ENCODE measurements at places on chromosomes 3 and 15.

DNA sequence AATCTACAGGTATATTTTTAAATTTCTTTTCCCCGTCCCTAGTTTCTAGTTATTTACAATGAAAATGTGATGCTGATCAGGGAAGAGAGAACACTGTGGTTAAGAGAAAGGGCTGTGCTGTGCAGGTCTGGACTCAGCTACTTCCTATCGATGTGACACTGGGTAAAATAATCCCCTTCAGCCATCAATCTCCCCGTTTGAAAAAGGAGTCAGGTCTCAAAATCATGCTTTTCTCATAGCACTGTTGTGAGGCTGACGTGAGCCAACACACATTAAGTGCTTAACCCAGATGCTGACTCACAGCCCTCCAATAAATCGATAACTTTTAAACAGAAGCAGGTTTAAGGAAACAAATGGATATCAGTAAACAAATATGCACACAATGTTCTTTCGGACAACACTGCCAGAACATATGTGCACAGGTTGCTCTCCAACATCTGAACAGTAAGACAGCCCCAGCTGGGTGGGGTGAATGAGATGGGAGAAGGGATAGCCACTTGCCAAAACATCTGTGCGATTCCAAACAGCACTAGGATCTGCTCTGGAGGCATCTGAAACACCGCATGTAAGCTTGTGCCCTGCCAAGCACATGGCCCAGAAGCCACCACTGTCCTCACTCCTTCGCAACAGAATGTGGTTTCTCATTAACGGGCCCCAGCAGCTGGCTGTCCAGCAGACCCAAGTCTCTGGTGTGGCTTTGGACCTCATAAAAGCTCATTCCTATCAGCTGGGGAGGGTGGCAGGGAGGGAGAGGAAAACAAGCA, 143.2 kb upstream of the PRICKLE2 start:
- DNase-seq, result no peak

DNA sequence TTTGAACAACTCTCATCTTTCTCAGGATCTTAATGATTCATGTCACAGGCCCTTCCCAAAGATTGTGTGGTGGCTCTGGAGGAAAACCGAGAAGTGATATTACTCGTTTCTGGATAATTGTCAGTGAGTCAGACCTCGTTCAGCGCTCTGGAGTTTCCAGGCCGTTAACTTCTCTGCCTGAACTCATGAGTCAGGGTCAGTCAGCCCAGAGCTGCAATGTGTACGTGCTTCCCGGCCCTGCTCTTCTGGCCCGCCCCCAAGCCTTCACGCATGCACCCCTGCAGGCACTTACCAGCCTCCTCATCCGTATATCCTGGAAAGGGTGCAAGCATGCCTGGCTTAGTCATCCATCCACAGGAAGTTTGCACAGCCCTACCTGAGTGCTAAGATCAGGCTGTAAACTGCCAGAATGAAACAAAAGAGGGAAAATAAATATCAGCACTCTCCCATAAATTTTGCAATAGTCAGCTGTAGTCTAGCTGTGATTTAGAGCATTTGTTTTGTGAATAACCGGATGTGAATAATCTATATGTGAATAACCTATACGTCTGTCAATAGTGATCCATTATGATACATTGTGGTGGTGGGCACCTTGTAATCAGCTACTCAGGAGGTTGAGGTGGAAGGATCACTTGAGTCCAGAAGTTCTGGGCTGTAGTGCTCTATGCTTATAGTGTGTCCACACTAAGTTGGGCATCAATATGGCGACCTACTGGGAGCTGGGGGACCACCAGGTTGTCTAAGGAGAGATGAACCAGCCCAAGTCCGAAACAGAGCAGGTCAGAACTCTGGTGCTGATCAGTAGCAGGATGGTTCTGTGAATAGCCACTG, 35.3 kb upstream of the SEMA4B start:
- DNase-seq, result peak; percentile 100

- DNase-seq, result no peak
Observed at GRCh38 chr3:60339304-60339703, 911.9 kb downstream of the FHIT start.

- DNase-seq, result no peak
Observed at GRCh38 chr3:38235466-38235865, 30.1 kb upstream of the SLC22A13 start.

DNA sequence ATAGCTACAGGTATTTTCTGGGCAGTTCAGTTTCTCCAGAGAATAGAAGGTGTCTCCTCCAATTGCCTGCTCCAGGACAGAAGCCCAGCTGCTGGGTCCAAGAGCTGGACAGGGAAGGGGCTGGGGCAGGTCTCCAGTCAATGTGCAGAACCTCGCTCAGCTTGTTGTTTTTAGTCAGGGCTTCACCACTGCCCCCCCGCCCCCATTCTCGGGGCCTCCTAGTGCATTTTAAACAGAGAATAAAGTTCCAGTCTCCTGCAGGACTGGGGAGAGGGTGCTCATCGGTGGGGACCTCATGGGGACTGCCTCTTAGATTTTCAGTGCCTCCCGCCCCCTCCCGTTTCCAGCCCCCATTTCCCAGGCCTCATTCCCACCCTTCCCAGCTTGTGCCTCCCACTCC, 216.6 kb downstream of the XXYLT1 start:
- no peak for DNase-seq

- DNase-seq, result peak; percentile 91
Observed at GRCh38 chr15:33243869-33244268, 49.4 kb upstream of the FMN1 start.

- DNase-seq, result no peak
Observed at GRCh38 chr15:101459579-101460300, 29.8 kb downstream of the PCSK6 start.

- no peak for DNase-seq
Observed at GRCh38 chr3:61864886-61865285, 303.5 kb downstream of the PTPRG start.

- peak; percentile 9 for DNase-seq
Observed at GRCh38 chr15:73844356-73844755, 29.0 kb upstream of the TBC1D21 start.

- DNase-seq, result no peak
Observed at GRCh38 chr3:12470680-12471079, 13.6 kb upstream of the TSEN2 start.

DNA sequence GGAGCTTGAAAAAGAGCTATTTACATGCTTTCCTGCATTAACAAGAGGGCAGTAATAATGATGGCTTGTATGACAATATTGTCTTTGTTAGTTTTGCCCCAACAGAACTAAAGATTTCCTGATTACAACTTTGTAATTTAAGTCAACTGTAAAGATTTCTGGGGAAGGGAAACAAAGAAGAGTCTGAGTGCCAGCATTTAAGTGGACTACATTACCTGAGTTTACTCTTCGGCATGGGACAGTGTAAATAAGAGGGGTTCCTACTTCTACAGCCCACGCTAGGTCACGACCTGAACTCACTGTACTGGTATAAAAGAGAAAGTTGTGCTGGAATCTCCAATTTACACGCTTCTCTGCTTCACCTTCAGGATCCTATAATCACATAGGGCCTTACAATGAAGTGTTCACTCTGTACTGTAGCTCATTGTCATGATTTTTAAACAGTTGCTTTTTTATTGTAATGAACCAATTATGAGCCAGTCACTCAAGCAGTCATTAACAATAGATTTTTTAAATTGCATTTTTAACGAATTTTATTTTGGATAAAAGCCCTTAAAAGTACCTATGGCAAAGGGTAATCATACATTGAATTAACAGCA, 39.6 kb downstream of the DPH6 start:
- DNase-seq, result no peak

GRCh38 chr15:41897363-41897799, 3.5 kb upstream of the SPTBN5 start:
- DNase-seq, result no peak

GRCh38 chr15:25712192-25712960, 150.8 kb downstream of the ATP10A start:
- DNase-seq, result no peak

DNA sequence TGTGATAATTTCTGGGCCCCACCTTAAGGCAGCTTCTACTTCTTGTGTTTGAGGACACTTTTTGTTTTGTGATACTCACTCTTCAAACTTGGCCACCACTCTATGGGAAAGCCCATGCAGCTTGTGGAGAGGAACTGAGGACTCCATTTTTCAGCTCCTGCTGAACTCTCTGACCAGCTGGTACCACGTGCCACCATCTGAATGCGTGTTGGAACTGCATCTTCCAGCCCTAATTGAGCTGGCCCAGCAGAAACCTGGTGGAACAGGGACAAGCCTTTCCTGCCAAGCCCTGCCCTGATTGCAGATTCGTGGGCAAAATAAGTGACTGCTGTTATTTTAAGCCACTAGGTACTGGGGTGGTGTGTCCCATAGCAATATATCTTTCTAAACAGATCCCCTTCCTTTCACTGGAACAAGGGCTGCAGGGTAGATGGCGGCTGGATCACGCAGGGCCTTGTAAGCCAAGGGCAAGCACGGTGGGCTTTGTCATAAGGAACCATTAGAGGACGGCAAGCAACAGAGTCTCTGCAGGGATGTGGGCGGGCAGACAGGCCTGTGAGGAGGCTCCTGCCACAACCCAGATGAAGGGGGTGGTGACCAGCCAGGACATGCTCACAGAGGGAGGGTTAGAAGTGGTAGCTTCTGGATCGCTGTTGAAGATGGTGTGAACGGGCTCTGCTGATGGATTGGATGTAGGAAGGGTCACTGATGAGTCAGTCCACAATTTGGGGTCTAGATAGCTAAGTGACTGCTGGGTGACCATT, 9.5 kb downstream of the H1-8 start:
- no peak for DNase-seq

DNA sequence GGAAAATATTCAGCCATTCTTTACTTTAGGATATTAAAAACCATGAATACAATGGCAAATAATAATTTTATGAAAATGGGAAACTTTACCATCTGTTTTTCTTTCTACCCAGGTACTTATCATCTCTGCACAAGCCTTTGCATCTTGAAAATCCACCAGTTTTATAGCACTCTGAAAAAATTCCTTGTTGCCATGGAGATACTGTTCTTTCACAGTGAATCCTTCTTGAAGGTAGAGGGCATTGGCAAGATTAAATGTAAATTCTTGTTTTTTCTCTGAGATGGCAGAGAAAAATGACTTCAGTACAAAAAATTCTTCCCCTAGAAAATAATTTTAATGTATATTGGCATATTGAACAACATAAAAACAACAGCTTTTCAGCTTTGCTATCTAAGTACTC, 6.9 kb downstream of the SERPINI2 start:
- DNase-seq, result no peak

DNA sequence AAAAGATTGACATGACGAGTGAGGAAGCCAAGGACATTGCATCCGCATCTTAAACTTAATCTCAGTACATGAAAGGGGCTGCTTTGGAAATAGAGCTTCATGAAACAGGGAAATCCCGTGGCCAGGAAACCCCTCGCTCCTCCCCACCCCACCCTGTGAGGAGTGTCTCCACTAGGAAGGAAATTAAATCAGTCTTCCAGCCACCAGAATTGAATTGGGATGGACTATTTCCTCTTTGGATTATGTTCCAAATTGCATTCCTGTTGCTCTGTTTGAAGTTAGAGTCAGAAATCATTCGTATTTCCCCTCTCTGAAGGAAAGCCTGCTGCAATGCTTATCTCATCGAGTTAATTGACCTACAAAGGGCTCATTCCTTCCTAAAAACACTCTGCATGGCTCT, 35.8 kb downstream of the CLDN11 start:
- DNase-seq, result no peak

GRCh38 chr15:68492855-68493254, 60.9 kb upstream of the ITGA11 start:
- DNase-seq, result peak; percentile 52

DNA sequence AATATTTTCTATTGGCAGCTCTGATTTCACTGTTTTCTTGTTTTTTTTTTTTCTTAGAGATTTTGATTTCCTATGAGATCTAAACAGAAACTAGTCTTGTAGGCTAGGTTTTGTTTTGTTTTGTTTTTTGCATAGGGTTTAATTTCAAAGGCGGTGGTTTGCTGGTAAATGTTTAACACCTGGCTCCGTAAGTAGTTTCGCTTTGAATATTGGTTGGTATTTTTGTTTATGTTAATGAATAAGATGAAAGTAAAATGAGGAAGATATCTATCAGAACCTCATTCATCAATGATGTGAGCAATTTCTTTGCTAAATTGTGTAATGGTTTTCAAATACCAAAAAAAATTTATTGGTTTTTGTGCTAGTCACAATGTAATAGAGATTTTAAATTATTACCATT, 39.7 kb upstream of the TM4SF1 start:
- no peak for DNase-seq

GRCh38 chr3:16013568-16013967, 160.9 kb upstream of the GALNT15 start:
- no peak for DNase-seq

DNA sequence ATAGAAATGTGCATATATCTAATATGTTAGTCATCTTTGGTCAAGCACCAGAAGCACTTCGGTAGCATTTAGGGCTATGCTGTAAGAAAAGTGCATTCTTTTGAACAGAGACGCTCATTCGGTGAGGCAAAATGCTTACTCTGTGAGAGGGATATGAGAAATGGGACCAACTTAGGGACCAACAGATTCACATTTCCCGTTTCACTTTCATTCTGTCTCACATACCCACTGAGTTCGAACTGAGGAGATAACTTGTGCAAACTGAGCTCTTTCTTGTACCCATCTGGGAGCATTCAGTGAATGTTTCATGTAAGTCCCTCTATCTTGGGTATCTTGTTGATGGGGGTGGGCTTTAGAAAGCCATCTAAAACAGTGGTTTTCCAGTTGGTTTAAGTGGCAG, 135.3 kb downstream of the FEZF2 start:
- no peak for DNase-seq

- no peak for DNase-seq
Observed at GRCh38 chr3:115212615-115213014, 65.5 kb upstream of the ZBTB20 start.

DNA sequence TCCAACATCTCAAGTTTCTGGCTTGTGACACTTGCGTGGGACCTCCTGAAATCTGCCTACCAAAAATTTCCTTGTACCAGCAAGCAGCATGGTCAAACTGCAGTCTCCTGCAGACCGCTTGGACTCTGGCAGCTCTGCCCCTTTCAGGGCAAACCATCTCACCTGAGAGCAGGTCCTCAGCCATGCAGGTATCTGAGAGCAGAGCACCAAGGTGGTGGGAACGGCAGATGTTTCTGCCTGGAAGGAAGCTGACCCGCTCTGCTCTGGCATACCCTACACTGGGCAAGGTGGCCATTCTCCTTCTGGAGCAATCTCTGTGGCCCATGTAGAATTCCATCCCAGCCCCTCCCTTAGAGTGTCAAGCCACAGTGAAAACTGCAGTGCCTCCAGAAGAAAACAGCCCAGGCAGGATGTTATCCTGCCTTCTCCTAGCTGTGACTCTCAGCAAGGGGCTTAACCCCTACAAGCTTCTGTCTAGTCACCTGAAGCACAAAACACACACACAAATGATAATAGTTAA, 21.6 kb downstream of the MESD start:
- DNase-seq, result no peak

- DNase-seq, result no peak
Observed at GRCh38 chr3:37324850-37325321, 150.5 kb upstream of the LRRFIP2 start.

- peak; percentile 42 for DNase-seq
Observed at GRCh38 chr15:63075015-63075983, 32.8 kb downstream of the TPM1 start.

Measured in RCC 7860 (cell line).